ENCODE measurements at places on chromosomes 7 and 10.

GRCh38 chr7:18534481-18534880 lies 38.9 kb downstream of the HDAC9 start:
- no peak for DNase-seq

- DNase-seq: no peak
Measured at GRCh38 chr10:133461027-133461426, 7.3 kb downstream of the SCART1 start.

DNA sequence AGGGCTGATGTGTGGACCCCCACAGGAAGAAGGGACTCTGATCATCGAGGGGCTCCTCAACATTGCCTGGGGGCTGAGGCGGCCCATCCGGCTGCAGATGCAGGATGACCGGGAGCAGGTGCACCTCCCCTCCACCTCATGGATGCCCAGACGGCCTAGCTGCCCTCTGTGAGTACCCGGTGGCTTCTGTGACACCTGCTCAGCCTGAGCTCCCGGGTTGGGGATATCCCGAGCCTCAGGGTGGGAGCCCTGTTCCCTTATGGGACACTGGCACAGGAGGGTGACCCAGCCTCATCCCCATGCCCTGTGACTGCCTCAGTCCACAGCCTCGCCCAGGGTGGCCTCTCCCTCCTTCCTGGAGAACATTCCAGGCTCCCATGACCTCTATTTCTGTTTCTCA lies 3.9 kb upstream of the DEPP1 start:
- no peak for DNase-seq

- peak; percentile 1 for DNase-seq
Measured at GRCh38 chr7:135167365-135167917, 3.1 kb downstream of the CYREN start.

GRCh38 chr7:88204525-88205110 lies 15.2 kb downstream of the SRI start:
- DNase-seq: no peak

DNA sequence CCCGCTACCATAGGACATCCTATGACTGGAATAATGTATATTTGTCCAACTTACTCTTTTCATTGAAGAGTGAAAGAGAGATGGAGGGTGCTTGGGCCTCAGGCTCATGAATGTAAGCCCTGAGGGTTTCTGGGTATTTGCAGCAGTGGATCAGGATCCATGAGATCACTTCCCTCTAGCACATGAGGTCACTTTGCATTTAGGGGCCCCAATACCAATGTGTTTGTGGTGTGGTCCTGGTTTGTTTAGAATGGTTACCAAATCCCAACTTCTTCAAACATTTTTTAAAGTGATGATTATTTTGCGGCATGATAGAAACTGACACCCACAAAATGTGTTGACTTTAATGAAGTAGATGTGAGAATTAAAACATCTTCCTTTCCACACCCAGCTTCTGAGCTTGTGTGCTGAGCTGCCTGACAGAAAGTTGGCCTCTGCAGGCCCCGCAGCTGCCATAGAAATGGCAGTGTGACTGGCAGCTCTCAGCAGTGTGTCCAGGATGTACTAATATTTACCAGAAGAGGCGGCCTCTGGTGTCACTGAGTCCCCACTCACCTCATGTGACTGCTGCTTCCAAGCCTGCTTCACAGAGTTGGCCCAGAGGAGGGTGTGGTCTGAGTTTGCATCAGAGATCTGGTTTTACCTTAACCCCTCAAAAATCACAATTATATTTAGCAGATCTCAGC lies 447.6 kb upstream of the NPVF start:
- DNase-seq: no peak

GRCh38 chr7:150855476-150856302 lies 3.4 kb downstream of the AOC1 start:
- DNase-seq: no peak

DNA sequence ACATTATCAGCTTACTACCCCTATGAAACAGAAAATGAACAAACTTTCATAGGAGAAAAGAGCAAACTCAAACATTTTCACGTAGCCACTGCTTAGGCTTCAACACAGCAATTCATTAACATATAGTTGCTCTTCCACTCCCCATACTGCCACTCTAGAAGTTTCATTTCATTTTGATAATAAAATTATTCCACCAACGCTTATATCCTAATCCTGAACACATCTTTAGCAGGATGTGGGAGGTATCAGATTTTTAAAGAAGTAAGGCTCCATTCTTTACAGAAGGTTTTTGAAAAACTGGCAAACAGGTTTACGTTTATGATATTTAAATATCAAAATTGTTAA lies 77.5 kb upstream of the ANK3 start:
- DNase-seq: no peak

GRCh38 chr7:92716825-92717580 lies 119.4 kb downstream of the CDK6 start:
- no peak for DNase-seq

DNA sequence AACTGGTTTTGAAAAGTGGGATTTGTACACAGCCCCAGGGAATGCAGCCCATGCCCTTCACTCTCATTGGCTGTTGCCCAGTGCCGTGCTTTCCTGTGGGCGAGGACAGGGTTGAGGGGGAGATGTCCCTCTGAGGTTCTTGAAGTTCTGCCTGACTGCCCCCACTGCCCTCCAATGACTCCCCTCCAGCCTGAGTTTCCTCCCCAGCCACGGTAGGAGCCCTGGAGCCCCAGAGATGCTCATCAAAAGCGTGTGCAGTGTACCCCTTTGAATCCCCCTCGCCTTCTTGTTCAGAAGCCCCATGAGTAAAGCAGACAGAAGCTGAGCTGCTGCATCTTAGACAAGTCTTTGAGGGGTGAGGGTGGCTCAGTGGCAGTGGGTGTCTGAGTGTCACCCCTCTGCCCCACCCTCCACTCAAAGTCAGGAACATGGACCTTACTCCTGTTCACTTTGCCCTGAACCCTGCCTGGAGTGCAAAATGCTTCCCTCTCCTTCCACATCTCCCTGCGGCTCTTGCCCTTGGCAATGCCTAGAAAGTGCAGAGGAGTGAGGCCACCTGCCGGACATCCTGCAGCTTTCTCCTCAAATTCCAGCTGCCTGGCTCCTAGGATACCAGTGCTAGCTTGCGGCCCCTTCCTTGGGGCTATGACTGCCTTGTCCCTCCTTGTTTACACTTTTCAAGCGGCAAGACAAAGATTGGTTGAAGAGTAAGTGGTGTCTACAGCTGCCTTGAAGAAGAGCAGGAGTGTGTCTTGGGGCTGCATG lies 19.9 kb downstream of the FAM241B start:
- no peak for DNase-seq
